ENCODE measurements at places on chromosomes 1 and 21.

GRCh38 chr21:34046917-34047316, 26.5 kb upstream of the MRPS6 start:
- DNase-seq = no peak

GRCh38 chr1:99851850-99852454, 1.8 kb downstream of the AGL start:
- DNase-seq = peak; percentile 11

DNA sequence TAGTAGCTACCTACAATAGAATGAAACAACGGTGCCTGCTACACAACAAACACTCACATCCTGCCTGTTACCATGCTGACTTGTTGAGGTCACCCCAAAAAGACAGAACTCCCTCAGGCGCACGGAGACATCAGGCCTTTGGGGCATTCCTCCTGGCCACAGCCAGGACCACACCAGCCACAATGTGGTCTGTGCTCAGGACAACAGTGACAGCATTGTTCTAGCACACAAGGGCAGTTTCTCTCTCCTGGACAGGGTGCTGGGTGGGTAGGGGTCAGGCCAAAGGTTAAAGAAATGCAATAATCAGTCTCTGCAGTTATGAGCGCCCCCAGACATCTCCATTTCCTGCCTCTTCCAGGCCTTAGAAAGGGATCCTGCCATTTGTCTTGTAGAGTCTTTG, 39.5 kb downstream of the CTNNBIP1 start:
- no peak for DNase-seq

DNA sequence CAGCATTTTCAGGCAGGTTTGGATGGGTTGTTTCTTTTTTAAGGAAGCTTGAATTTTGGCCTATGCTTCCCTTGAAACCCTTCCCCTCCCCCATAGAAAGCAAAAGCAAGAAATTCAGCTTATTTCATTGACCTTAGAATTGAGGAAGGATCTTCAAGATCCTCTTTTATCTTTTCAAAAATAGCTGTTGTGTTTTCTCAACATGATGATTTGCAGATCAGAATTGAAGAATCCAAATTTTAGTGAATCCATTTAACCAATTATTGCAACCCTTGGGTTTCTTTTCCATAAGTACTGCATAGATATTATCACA, 73.7 kb downstream of the LRRC8C start:
- no peak for DNase-seq

GRCh38 chr1:56034847-56035481, 544.4 kb downstream of the PLPP3 start:
- DNase-seq = no peak

DNA sequence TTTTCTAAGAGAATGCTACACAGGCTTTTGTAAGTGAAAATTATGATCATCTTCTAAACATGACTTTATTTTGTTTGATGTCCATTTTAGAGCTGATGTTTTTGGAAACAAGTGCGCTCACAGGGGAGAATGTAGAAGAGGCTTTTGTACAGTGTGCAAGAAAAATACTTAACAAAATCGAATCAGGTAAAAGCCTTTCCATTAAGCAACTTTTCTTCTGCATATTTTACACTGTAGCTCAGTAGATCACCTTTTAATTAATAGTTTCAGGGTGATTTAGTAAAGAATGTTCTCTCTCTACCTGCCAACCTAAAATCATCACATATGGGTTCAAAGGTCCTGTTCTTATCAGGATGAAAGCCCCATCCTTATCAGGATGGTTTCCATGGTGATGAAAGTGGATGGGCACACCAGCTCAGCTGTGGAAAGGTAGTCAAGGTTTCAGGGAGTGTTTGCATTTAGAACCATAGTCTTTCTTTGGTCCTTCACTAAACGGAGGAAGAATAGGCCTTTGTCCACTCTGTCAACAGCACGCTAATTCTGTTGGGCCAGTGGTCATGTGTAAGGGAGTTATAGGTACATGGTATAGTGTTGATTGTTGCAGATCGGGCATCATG, 28.1 kb downstream of the RAB4A start:
- no peak for DNase-seq

GRCh38 chr1:78088015-78088414, 42.2 kb downstream of the GIPC2 start:
- DNase-seq = no peak

GRCh38 chr21:18776936-18777335, 373.4 kb upstream of the TMPRSS15 start:
- DNase-seq = no peak

DNA sequence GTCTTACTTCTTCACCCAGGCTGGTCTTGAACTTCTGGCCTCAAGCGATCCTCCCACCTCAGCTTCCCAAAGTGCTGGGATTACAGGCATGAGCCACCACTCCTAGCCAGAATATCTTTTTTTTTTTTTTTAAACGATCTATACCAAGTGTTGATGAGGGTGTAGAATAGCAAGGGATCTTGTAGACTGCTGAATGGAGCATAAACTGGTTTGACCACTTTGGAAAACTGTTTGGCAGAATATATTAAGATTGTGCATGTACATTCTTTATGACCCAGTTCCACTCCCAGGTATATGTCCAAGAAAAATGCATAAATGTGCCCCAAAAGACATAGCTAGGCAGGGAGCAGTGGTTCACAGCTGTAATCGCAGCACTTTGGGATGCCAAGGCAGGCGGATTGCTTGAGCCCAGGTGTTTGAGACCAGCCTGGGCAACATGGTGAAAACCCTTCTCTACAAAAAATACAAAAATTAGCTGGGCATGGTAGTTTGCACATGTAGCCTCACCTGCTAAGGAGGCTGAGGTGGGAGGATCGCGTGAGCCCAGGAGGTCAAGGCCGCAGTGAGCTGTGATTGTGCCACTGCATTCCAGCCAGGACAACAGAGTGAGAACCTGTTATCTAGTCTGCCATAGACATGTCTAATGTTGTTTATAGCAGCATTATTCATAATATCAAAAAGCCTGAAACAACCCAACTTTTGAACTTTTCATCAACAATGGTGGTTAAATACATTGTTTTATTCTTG, 184.0 kb downstream of the VPS13D start:
- no peak for DNase-seq

DNA sequence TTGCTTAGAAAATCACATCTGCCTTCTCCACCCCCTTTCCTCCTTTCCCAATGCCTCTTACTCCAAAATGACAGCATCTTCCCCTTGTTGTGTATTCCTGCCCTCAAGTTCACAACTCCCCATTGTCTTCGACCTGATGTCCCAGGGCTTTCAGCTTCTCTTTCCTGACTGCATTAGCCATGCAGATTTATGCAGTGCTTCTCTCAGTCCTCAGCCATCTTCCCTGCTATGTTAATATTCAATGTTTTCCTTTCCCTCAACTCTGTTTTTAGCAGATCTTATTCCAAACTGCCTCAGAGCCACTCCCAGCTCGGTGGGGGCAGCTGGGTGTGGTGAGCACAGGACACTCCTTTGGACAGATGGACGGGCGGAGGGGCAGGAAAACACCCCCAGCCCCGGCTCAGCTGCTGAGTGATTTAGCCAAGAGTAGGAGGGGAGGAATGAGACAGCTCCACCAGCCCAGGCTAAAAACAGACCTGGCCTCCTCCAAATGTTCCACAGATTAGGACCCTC, 71.0 kb downstream of the CD2 start:
- DNase-seq = no peak

- DNase-seq = no peak
These were observed 14.6 kb downstream of the SLC35E2B start for GRCh38 chr1:1677718-1678580.

GRCh38 chr1:182259229-182259872, 132.2 kb downstream of the GLUL start:
- peak; percentile 54 for DNase-seq

DNA sequence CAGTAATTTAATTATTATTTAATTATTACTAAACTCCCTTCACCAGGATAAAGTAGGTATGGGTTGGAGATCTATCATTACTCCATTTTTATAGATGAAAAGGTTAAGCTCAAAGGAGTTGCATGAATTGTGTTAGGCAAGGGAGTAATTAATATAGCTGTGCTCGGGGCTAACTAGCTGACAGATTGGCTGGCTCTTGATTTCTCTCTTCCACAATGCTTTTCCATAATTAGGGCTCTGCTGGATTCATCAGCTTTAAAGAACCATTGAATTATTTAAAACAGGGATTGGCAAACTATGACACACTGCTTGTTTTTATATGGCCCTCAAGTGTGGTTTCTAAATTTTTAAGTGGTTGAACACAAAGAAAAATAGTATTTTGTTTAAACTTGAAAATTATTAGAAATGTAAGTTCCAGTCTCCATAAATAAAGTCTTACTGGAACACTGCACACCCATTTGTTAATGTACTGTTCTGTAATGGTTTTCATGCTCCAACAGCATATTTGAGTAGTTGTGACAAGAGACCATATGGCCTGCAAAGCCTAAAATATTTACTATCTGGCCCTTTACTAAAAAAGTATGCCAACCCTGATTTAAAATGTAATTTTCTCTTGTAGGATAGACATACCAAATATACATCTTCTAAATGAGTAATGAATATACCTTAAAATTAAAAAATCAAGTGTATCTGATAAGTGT, 76.4 kb downstream of the GDAP2 start:
- DNase-seq = no peak

DNA sequence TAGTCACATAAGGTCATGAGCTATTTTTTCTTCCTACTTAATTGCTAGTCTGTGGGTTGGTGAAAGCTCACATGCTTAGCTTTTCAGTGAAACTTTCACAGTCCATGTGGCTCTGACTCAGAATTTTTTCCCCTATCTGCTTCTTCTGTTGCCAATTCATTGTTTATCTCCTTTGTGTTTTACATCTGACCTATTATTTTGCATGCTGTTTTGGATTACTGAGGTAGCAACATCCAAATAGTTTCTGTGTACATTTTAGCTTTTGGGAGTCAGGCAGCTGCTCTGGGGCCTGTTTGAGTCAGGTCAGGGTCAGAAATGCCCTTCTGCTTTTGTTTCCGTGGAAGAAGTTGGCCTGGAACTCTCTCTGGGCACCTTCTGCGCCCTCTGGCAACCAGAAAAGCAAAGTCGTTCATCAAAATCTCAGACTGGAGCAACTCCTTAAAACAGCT, 40.0 kb downstream of the ROR1 start:
- peak; percentile 37 for DNase-seq

DNA sequence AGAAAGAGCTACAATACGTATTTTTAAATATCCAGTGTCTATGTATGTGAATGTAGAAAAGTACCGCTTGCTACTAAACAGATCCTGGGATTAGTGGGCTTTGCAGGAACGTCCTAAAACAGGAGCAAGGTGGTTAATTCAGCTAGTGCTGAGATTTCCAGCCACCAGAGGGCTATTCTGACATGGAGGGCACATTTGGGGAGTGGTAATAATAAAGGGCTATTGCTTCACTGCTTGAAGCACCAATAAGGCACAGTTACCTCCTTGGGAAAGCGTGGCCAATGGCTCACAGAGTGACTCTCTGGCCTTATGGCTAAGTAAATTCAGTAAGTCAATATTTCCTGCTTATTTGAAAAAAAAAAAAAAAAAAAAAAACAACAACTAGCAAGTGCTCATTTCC, 152.4 kb downstream of the GABPA start:
- DNase-seq = no peak

GRCh38 chr1:198295971-198296370, 139.2 kb downstream of the NEK7 start:
- peak; percentile 7 for DNase-seq

DNA sequence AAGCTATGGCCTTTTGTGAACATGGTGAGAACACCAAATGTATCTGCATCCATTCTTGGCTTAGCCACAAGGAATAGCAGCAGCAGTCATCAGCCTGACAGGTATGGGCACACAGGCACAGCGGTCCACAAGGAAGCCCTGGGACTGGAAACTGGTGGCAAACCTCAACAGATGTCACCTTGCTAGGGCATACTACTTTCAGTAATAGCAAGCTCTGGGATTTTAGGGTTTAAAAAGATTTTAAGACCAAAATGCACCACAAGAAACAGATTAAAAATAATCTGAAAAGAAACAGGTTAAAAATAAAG, 9.7 kb upstream of the CADM3 start:
- no peak for DNase-seq

DNA sequence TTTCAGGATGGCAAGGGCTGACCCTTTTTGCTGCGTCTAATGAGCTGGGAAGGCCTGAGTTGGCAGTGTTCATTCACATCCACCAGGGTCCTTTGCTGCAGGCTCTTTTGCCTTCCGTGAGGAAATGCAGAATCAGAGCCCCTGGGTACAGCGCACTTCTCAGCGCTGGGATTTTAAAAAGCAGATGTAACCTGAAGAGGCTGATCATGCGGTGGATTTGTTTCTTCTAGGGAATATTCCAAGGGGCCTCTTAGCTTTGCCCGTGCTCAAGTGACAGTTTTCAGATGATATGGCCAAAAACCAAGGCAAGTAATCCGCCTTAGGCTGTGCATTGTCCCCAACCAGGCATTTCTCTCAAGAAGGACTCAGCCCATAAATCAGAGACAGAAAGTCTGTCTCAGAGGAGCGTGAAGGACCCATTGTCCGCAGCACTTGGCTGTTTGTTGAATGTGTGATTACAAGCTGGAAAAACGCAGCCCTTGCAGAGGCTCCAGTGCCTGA, 237.6 kb downstream of the PTPRC start:
- peak; percentile 66 for DNase-seq

- DNase-seq = peak; percentile 90
These were observed 382.5 kb upstream of the VAMP3 start for GRCh38 chr1:7388488-7389185.

DNA sequence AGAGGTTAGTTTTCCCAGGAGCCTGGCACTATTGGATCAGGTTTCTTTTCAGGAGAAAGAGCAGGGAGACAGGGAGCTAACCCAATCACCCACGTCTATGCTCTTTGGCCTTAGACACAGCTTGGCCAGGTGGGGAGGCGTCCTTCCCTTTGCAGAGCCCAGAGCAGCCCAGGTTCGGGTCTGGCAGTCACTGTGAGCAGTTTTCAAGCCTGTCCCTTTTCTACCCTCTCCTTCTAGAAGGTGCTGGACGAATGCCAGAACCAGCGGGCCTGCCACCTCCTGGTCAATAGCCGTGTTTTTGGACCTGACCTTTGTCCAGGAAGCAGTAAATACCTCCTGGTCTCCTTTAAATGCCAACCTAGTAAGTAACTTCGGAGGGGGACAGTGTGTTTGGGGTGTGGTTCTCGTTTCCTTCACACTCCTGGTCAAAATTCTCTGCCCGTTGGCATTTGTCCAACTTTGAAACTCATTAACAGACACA, 44.9 kb downstream of the EVA1C start:
- peak; percentile 23 for DNase-seq
